Sciatic nerve (tissue), 2 donors: ENCODE measurements at places on chromosomes 13 and 19. TPM values are rescaled to one million over a fixed set of nuclear protein-coding genes. Genes with fewer than 3 reads are reported as not detected.

Gene LGALS7
- total RNA-seq, result not detected

Gene TMEM145
- not detected for total RNA-seq

Gene TMPRSS9
- not detected for total RNA-seq

Gene ZNF439
- 12.7 TPM for total RNA-seq

Gene KLK14
- total RNA-seq, result 2.8 TPM

Gene SOX1
- total RNA-seq, result not detected

Gene PARP4
- 49.0 TPM for total RNA-seq

Gene ZNF729
- total RNA-seq, result not detected

Gene KRTDAP
- total RNA-seq, result not detected

DNA sequence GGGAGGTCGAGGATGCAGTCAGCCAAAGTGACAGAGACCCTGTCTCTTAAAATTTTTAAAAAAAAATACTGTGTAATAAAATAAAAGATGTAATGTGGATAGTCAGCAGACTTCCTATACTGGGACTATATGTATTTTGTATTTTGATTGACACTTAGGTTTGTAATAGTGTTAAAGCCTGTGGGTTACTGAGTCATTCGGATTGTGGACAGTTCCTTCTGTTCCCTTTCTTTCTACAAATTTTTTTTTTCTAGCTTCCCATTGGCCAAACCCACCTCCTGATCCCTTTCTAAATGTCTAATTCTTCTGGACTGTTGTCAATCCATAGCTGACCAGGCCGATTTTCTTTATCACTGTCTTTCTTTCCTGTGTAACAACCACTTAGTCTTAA lies 108.0 kb downstream of the DNAJC3 start:
- DNase-seq, result no peak

DNA sequence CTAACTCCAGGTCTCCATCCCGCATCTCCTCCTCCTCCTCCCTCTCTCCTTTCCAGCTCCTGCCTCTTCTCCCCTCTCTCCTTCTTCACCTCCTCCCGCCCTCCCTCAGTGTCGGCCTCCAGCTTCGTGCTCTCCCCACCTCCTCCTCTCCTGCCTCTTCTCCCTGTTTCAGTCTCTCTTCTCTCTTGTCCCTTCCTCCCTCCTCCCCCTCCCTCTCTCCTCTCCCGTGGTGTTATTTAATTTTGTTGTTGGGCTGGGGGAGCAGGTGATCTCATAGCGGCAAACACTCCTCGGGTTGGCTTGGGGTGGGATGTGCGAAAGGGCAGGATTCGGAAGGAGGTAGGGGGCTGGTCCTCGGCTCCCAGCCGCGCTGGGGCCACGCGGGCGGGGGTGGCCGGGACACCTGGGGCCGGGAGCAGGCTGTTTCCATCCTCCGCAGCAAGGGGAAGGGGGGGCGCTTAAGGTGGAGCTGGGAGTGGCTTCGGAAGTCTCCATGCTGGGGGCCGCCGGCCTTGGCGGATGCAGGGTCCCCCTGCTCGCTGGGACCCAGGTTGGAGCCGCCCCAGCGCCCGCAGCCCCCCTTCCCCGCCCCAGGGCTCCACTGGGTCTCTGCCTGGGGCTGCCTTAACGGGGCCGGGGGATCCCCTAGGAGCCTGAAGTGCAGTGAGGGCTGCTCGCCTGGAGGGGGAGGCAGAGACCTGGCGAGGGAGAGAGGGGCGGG lies at the start of gene CA11:
TSS of gene CA11 (minus strand) at position 187 of the 721 bp plus-strand sequence. CDS start 555 bp downstream, outside the sequence.
- DNase-seq, result peak; percentile 95

GRCh38 chr13:57558051-57558467 lies 73.5 kb upstream of the PCDH17 start:
- DNase-seq, result no peak

DNA sequence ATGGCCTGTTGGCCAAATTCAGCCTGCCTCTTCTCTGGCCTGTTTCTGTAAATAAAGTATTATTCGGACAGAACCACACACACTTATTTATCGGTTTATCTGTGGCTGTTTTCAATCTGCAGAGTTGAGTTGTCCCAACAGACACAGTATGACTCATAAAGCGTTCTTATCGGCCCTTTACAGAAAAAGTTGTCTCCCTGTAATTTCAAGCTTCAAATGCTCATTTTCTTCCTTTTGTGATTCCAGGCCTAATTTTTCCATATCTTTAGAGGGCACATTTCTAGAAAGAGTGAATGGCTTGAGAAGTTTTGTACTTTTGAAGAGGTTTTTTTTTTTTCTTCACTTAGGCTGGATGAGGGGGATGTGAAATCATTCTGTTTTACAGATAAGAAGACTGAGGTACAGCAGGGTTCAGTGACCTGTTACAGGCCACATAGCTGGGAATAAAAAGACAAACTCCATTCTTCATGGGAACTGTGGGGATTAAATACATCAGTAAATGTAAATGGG lies 440.9 kb downstream of the TSHZ3 start:
- DNase-seq, result no peak

- no peak for DNase-seq
Observed at GRCh38 chr13:27971236-27971645, 2.1 kb upstream of the CDX2 start.

DNA sequence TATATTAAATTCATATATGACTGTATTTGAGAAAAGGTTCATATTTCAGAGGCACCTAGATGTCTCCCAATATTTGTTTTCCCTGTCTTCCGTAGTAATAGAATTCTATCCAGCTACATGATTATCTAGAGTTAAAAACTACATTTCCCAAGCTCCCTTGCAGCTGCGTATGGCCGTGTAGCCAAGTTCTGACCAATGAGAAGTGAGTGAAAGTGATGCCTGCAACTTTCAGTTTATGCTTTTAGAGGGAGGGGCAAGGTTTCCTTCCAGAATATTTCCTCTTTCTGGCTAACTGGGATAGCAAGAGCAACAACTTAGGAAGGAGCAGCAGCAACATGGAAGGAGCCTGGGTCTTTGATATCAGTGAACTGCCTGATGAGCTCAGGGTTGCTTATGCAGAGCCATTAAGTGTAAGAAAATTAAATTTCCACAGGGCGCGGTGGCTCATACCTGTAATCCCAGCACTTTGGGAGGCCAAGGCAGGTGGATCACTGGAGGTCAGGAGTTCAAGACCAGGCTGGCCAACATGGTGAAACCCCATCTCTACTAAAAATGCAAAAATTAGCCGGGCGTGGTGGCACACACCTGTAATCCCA lies 23.2 kb upstream of the CYP2A13 start:
- DNase-seq, result no peak

GRCh38 chr13:107458269-107458668 lies 757.1 kb downstream of the LIG4 start:
- no peak for DNase-seq

GRCh38 chr13:90545070-90545840 lies 802.2 kb upstream of the MIR17HG start:
- no peak for DNase-seq

- DNase-seq, result no peak
Observed at GRCh38 chr19:30557927-30558557, 185.9 kb downstream of the ZNF536 start.

DNA sequence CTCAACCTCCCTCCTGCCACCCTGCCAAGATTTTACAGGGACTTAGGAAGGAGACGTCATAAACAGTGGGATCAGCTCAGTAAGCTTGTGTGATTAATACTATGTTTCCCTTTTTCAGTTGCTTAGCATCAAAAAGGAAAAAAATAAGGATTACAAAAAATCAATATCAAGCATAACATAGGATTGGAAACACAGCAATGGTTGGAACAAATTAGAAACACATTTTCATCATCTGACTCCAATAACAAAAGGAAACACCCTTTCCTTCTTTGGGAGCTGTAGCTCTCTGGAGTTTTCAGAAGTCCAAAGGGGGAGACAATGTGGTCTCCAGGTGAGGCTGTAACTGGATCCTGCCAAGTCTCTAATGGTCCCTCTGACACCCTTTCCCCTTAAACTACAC lies 233.4 kb downstream of the B3GLCT start:
- DNase-seq, result no peak

- no peak for DNase-seq
Observed at GRCh38 chr19:16425993-16426392, 45.8 kb downstream of the EPS15L1 start.

DNA sequence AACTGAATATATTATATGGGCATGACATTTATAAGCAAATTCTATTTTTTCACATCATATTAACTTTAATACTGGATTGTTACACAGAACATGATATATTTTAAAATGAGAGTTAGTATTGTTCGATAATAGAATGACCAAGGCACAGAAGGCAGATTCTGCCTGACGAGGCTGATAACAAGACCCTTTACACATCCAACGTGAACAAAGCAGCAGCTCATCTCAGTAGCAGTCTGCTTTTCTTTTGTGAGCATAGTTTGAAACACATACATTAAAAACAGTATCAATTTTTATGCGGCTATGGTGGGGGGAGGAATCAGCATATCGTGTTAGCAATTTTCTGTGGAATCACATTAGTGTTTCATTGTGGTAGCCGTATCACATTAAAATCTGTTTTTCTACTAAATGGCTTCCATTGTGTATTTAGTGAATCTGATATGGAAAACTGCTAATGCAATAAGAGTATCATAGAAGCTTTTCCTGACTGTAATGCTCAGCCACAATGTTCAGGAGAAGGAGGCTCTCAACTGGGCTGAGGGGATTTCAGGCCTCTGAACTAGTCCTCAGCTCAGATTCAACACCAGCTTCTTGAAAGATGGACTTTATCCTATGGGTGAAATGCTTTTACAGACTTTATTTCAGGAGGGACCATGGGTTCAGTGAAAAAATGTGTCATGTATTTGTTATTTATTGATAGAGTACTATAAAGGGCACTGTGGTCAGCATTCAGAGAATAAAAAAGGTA lies 4.0 kb downstream of the SMAD9 start:
- DNase-seq, result no peak

- DNase-seq, result no peak
Observed at GRCh38 chr19:8041531-8041931, 11.0 kb upstream of the CCL25 start.
